Posterior cingulate gyrus (tissue), 11 donors: ENCODE measurements at places on chromosomes 5 and 9.

DNA sequence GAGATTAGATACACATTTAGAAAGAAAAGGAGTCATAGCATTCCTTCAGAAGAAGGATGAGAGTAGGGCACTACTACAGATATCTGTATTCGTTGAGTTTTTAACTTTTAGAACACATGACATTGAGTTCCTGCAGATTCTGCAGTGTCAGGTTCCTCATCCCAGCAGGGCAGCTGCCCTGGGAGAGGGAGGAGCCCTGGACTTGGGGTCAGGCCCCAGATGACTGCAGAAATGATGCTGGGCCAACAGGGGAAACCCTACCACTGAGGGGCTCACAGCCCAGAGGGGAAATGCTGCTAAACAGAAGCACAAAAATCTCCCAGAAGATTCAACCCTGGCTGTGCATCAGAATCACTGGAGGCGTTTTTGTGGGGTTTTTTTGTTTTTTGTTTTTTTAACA is 68.9 kb upstream of the TAF1L start:
- no peak for DNase-seq

- DNase-seq, result no peak
Measured at GRCh38 chr9:89420397-89421178, 77.3 kb downstream of the SEMA4D start.

DNA sequence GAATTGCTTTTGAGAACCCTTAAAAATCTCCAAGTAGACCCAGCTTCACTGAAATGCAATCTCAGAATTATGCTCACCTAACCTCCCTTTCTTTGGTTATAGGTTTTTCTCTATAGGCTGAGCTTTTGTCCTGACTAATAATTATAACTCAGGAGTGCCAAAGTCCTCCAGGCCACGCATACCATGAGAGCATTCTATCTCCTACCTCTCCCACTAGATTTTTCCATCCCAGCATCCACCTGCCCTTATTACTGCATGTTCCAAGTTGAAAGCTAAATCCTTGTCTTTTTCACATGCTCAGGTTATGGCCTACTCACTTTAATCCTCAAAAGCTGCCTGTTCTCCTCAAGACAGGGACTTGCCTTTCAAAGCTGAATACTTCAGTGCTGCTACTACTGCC is 22.1 kb downstream of the ZNF346 start:
- DNase-seq, result no peak

DNA sequence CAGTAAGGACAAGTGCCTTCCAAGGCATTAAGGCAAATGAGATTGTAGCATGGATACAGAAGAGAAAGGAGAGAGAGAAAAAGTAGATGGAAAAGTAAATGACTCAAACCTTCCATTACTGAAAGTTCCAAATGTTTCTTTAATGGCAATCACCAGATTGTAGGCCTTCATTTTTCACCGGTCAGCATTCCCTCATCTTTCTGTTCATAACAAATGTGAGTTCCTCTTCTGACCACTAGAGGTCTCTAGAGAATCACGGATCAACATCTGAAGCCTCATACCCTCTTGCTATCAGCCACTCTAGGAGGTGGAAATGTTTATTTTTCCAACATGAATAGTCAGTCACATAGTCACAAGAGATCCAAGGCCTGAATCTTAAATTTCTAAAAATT is 73.6 kb upstream of the RPS23 start:
- DNase-seq, result no peak

DNA sequence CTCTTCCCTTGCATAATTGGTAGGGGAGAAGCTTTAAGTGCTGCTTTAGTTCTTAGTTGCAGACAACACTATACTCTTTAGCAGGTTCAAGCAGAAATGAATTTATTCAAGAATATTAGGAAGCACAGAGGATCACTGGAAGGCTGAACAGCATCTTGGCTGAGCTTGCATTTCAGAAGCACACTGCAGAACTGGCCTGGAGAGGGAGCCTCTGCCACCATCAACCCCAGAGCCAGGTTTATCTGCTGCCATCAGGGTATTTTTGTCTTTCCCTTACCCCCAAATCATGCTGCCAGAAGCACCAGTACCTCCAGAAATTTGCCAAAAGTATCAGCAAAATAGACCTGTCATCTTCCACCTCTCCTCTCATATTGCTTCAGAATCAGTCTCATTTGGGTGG is 440.7 kb downstream of the DMAC1 start:
- no peak for DNase-seq

GRCh38 chr5:32020271-32020670 is 153.8 kb downstream of the GOLPH3 start:
- no peak for DNase-seq

GRCh38 chr5:160105686-160106360 is 13.4 kb downstream of the PWWP2A start:
- DNase-seq, result no peak

GRCh38 chr5:169637085-169637548 is at the start of gene DOCK2:
TSS of gene DOCK2 (plus strand) at chr5:169637275. CDS start at chr5:169637327, 52 bp downstream.
- no peak for DNase-seq

- no peak for DNase-seq
Measured at GRCh38 chr5:35129276-35129675, 81.5 kb upstream of the AGXT2 start.

GRCh38 chr5:7881091-7881490 is 12.1 kb downstream of the MTRR start:
- no peak for DNase-seq

GRCh38 chr5:171975262-171975876 is 31.1 kb downstream of the FBXW11 start:
- DNase-seq, result no peak

DNA sequence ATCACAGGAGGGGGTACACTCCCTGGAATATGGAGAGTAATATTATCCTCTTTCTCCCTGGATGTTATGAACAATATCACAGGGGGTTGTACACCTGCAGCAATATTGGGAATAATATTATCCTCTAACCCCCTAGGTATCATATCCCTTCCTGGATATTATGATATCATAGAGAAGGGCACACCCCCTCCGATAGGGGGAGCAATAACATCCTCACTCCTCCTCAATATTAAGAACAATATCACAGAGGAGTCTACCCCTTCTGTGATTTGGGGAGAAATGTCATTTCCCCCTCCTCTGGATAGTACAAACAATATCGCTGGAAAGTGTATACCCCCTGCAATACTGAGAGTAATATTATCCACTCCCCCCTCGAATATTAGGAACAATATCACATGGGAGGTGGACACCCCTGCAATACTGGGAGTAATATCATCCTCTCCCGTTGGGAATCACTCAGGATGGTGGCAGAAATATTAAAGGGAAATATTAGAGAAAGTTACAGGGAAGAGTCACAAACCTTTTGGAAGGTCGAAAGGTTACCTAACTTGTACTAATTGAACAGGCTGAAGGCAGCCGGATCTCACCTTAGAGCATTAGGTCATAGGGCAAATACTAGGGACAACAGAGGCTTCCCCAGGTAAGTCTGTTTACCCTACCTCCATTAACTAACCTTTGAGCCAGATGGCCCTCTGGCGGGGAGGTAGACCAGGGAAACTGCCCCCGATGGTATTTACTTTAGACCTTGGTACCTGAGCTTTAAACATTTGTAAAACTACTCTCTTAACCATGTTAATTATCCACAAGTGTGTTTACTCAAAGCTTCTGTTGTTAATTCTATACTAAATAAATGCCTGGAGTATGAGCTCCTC is 57.5 kb upstream of the FREM1 start:
- no peak for DNase-seq

DNA sequence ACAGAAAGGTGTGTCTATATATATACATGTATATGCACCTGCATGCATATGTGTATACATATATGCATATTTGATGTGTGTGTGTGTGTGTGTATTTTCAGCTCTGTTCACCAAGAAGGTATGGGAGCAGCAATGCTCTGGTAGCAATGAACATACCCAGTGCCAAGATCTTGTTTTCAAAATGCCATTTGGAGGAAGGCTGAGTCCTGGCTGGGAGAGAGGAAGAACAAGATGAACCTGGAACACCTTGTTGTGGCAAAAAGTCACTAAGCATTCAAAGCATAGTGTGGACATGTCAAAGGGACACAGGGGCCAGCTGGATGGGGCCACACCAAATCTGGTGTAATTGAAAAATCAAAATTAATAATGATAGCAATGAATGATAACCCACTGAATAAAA is 31.8 kb upstream of the NEK6 start:
- DNase-seq, result no peak

DNA sequence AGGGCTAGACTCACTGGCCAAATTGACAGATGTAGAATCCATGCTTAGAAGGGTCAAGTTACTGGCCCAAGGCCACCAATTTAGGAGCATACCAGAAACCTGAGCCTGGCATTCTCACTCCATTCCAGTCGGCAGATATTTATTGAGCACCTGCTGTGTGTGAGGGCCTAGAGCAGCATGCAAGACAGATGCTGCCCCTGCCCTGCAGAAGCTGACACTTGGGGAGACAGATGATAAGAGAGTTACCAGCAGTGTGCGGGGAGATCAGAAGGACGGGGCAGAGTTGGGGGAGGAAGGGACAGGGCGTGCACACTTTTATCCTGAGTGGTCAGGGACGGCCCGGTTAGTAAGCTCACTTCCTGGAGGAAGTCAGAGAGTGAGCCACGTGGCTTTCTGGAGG is 111.5 kb upstream of the RAPGEF1 start:
- no peak for DNase-seq

GRCh38 chr5:142222866-142223558 is 101.8 kb downstream of the SPRY4 start:
- DNase-seq, result no peak

DNA sequence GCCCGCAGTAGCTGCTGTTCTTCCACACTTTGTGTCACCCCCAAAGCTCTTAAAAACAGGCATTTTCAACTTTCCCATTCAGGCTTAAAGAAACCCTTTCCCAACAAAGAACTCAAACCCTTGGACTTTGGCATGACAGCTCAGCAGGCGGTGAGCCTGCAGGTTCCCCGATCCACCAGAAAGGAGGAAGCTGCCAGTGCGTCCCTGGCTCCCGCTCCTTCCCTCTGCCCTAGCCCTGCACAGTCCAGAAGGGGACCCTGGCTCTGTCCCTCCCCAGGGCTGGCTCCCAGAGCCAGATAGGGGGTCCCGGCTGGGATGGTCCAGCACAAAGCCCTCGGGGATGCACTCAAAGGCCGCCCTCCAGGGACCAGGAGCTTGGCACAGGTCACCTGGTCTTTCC is 9.6 kb downstream of the SLC9A3 start:
- DNase-seq, result no peak

DNA sequence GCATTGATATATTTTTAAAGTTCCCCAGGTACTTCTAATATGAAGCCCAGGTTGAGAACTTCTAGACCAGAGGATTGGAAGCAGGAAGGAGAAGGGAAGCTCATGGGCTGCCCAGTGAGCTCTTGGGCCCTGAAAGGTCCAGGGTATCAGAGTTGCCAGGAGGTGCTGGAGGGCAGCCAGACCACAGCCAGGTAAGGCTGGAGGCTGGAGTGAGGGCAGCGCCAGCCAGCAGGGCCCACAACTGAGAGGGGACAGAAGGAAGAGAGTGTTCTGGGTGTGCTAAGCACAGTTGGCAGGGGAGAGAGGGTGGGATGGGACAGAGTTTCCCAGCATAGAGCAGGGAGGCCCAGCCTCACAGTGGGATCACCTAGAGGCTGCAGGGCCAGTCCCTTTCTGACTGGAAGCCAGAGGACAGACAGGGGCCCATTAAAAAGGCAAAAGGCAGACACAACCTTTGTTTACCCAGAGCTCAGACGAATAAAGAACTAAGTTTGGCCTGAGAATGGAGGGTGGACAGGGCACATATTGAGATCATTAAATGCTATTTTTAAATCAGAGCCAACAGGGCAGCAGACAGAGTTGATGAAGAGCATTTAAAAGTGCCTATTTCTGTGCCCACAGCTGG is 94.9 kb downstream of the PDE8B start:
- DNase-seq, result no peak

- DNase-seq, result no peak
Measured at GRCh38 chr9:132003319-132003704, 76.4 kb downstream of the MED27 start.

- DNase-seq, result no peak
Measured at GRCh38 chr9:132025766-132026165, 53.9 kb downstream of the MED27 start.

DNA sequence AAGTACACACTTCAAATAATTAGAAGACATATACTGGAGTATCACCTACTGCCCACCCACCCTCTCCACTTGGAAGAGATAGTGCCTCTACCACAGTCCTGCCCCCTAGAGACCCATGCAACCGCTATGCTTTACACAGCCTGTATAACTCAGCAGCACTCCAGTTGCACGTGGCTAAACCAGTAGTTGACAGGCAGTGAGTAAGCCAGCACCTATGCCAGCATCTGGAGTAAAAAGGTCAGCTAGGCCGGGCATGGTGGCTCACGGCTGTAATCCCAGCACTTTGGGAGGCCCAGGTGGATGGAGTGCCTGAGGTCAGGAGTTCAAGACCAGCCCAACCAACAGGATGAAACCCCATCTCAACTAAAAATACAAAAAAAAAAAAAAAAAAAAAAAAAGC is 356.4 kb downstream of the NR2F1-AS1 start:
- no peak for DNase-seq

DNA sequence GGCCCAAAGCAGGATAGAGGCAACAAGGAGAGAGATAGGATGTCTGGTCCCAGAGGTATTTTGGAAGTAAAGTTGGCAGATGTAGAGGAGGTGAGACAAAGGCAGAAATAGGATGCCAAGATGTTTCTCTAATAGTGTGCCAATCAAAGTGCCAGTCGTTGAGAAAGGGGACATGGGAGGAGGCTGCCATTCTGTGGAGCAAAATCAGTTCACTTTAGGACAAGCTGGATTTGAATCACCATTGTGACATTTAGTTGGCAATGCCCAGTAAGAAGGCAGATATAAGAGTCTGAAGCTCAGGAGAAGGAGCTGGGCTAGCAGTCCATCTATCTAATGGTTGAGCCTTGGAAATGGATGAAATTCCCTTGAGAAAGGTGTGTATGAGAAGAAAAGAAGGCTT is 53.8 kb downstream of the ADRB2 start:
- no peak for DNase-seq

DNA sequence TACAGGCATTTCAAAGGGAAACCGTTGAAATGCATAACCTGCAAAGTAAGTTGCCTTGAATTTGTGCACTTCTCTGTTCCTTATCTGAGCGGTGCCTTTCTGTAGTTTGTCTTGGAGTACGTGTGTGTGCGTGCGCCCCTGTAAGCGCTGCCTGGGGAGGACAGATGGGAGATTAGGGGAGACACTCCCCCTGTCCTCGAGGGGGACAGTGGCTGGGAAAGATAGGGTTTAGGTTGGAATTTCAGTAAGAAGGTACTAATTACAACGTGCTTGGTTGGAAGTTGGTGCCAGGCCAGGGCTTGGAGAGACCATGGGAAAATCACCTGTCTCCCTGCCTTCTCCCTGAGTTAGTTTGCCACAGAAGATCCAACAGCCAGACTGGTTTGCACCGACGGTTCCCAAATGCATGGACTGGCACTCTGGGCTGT is 73.2 kb downstream of the PIK3R1 start:
- DNase-seq, result no peak
